Lower lobe of right lung (tissue), 2 donors: ENCODE measurements at places on chromosomes 4 and X.

DNA sequence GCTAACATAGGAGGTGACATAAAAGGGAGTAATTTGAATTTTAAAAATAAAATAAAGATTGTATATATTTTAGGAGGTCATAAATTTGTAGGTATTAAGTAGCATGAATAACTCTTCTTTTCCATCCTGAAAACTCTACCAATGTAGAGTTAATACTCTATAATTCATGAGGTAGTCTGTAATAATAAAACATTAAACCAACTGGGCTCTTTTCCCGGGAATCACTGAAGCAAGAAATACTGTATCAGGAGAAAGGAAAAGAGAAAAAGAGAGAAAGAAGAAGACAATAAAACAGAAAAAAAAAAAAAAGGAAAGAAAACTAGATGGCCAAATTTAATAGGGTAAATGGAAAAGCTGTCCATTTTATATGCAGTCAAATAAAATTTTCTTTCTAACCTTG, 984.4 kb downstream of the CCSER1 start:
- DNase-seq, result no peak

- DNase-seq, result no peak
These were observed 426.4 kb downstream of the PDGFC start for GRCh38 chr4:156545003-156545785.

- no peak for DNase-seq
These were observed 230.3 kb upstream of the NEIL3 start for GRCh38 chr4:177079327-177079726.

DNA sequence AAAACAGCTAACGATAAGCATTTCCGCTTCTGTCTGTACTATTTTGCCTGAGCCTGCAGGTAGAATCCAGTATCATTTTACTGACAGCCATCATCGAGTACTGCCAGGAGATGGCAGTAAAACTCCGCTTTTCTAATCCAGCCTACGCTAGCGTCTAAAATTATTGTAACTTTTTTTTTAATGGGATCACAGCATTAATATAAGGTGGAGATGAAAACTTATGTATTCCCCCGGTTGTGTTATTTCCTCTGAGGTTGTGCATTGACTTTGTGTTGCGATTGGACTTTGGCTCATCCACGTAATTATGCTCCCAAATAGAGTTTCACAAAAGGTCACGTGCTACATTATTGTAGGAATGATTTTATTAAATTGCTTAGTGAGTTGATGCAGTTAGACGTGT, 248.1 kb downstream of the C4orf33 start:
- no peak for DNase-seq

- no peak for DNase-seq
These were observed 33.3 kb downstream of the CLDN22 start for GRCh38 chr4:183286590-183287308.

GRCh38 chr4:41734371-41734770, 14.2 kb downstream of the PHOX2B start:
- no peak for DNase-seq

DNA sequence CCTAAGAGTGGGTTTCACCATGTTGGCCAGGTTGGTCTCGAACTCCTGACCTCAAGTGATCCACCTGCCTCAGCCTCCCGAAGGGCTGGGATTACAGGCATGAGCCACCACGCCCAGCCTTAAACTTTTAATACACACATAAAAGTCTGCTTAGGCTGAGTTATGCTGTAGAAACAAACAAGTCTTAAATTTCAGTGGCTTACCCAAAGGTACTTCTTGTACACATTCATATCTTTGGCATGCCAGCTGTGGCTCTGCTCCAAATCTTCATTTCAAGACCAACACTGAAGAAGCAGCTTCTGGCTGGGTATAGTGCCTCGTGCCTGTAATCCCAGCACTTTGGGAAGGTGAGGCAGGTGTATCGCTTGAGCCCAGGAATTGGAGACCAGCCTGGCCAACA, 80.3 kb downstream of the PPEF2 start:
- DNase-seq, result no peak

- DNase-seq, result no peak
These were observed 70.5 kb downstream of the TEX13A start for GRCh38 chrX:105150036-105150435.

GRCh38 chrX:119685225-119686066, 7.5 kb downstream of the SEPTIN6 start:
- no peak for DNase-seq
